ENCODE measurements at places on chromosomes 4 and X.

DNA sequence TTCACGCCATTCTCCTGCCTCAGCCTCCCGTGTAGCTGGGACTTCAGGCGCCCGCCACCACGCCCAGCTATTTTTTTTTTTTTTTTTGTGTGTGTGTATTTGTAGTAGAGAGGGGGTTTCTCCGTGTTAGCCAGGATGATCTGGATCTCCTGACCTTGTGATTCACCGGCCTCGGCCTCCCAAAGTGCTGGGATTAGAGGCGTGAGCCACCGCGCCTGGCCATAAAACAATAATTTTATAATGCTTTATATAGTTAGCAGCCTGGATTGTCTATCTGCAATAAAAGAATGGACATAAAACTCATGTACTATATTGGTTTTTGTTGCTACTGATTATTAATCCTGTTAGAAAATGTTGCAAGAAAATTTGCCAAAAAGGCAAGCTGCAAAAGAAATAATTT lies 195.9 kb upstream of the BANK1 start:
- DNase-seq, result no peak

DNA sequence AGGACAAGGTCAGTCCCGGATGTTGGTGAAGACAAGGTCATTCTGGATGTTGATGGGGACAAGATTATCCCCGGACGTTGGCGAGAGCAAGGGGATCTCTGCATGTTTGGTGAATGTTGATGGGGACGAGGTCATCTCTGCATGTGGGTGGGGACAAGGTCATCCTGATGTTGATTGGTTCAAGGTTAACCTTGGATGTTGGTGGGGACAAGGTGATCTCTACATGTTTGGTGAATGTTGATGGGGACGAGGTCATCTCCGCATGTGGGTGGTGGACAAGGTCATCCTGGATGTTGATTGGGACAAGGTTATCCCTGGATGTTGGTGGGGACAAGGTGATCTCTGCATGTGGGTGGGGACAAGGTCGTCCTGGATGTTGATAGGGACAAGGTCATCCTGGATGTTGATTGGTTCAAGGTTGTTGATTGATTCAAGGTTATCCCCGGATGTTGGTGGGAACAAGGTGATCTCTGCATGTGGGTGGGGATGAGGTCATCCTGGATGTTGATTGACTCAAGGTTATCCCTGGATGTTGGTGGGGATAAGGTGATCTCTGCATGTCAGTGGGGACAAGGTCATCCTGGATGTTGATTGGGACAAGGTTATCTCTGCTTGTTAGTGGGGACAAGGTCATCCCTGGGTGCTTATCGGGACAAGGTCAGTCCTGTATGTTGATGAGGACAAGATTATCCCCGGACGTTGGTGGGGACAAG lies 28.8 kb upstream of the PLCXD1 start:
- no peak for DNase-seq

- DNase-seq, result no peak
These were observed 233.0 kb upstream of the CLNK start for GRCh38 chr4:10917566-10917965.

DNA sequence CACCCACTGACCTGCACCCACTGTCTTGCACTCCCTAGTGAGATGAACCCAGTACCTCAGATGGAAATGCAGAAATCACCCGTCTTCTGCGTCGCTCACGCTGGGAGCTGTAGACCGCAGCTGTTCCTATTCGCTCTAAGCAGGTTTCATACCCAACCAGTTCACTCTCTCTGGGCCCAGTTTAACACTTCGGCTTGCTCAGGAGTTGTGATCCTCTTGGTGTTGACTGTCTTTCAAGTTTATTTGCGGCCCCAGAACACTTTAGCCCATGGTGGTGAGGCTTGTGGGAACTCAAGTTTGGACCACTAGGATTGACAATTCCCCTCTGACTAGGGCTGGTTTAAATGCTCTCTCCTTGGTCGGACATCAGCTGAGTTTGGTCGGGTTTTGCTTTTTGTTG lies 147.0 kb downstream of the DACH2 start:
- DNase-seq, result no peak

DNA sequence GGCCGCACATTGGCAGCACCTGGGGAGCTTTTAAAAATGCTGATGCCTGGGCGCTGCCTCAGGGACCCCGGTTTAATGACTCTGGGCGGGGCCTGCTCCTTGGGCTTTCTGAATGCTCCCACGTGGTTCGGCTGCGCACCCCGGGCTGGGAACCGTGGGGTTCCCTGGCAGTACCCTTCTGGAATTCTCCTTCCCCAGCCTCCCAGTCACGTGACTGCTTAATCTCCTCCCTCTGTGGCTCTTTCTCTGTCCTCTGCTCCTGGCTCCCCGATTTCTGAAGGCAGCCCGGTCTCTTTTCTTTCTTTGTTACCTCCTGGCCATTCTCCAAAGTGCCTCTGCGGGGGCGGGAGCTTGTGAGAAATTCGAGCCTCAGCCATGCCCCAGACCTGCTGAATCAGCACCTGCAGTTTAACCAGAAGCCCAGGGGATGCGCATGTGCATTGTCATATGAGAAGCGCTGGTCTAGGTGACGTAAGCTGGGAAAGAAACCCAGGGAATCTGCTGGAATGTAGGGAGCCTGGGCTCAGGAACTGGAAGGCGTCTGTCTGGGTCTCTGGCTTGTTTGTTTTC lies 16.6 kb downstream of the CLCN4 start:
- DNase-seq, result no peak

DNA sequence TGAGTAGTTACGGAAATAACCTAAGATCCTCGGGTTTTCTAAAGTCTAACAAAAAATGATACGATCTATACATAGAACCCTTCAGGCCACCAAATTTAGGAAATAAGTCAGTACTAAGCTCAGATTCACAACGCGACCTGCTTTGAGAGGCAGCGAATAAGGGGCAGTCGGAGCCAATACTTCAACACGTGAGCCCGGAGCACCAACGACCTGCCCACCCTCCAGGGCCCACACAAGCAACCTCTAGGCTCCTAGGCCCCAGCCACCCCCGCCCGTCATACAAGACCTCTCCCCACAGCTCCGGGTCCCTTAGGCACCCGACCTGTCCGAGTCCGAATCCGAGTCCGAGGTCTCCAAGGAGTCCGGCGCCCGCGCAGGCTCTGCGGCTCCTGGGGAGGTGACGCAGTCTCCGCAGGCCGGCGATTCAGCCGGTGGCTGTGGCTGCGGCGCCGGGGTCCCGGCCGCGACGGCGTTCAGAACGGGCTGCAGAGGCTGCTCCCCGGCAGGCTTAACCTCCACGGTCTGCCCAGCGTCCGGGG lies 580 bp downstream of the NAF1 start:
- DNase-seq, result peak; percentile 73

GRCh38 chrX:111823128-111823527 lies 52.9 kb upstream of the TRPC5OS start:
- peak; percentile 4 for DNase-seq

GRCh38 chr4:11824566-11824965 lies 395.9 kb upstream of the HS3ST1 start:
- DNase-seq, result no peak

- DNase-seq, result no peak
These were observed 87.7 kb downstream of the RLIM start for GRCh38 chrX:74526764-74527163.

- no peak for DNase-seq
These were observed 114.2 kb downstream of the SMIM20 start for GRCh38 chr4:26028133-26028792.

GRCh38 chr4:23614284-23614892 lies 275.5 kb downstream of the PPARGC1A start:
- DNase-seq, result peak; percentile 4

DNA sequence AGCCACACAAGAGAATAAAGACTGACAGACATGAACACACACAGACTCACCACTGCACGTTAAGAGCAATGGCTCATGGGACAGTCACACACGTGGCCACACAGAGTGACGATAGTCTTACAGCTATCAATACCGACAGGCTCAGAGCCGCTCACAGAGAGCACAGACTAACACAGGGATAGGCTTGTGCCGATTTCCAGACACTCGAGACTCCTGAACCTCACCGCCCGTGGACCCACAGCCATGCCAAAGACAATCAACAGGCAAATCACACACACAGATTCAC lies 716 bp upstream of the SLC38A5 start:
- DNase-seq, result no peak

GRCh38 chr4:89661173-89661899 lies 175.6 kb downstream of the SNCA start:
- DNase-seq, result no peak

- peak; percentile 26 for DNase-seq
These were observed 8.3 kb upstream of the MAP7D3 start for GRCh38 chrX:136259543-136259942.

DNA sequence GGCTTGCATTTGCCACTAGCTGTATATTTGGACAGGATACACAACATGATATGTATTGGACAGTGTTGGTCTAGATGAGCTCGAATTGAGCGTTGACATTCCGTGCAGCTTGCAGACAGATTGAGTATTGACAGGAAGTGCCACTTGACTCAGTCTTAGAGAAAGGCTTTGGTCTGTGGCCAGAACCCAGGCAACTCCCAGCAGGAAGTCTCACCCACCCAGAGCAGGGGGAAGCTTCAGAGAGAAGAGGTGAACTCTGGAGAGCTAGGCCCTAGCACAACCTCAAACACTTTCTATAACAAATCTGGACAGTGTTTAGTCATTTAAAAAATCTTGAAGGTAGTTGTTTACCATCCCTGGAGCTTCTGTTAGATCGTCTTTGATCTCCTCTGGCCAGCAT lies 280.5 kb downstream of the FBXW7 start:
- peak; percentile 77 for DNase-seq

GRCh38 chrX:117059848-117060247 lies 597.1 kb upstream of the CT83 start:
- DNase-seq, result no peak
